ENCODE measurements at places on chromosomes 2 and 18.

GRCh38 chr2:213164263-213164662 is 12.9 kb upstream of the IKZF2 start:
- DNase-seq: no peak

DNA sequence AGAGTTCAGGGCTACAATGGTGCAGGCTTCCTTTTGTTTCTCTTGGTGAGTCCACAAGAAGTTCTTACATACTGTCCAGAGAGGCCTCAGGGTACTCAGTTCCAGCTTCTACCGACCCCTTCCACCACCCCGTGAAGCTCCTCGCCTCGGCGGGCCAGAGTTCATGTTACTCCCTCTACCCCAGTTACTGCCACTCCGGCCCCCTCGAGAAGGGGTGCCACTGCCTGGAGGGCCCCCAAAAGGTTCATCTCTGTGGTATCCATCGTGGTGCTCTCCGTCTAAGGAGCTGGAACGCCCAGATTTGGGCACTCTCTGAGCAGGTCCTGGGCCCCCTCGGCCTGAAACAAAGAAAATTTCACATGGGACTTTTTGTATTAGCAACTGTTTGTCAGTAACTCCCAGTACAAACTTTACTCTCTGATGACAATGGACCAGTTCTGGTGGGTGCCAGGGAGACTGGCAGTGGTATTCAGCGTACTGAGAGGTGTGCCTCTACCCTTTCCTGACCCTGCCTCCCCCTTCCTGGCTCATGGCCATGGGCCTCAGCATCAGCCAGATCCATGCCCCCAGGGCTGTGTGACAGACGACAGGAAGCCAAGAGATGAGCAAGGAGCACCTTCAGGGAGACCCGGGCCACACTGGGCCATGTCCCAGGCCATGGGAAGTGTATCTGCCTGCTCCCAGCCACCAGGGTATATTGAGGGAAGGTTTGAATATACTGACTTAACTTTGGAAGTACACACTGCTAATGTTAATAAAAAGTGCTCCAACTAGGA is 5.1 kb downstream of the SFT2D3 start:
- DNase-seq: no peak

GRCh38 chr2:175401956-175402469 is 220.5 kb upstream of the ATP5MC3 start:
- DNase-seq: no peak

DNA sequence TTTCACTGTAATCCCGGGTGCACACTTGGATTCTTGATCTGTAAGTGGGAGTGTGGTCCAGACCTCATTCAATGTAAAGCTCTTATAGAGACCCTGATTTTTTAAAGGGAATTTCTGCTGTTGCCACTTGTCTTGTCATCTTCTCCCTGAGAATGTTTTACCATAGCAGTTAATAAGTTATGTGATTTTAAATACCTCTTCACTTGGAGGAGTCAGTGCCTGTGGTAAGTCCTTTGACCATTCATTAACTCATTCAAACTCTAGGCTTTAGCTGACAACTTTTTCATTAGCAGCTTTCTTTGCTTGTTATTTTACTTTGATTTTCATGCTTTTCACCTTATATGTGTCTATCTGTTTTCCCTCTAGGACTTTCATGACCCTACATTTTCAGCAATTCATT is 51.3 kb downstream of the FMNL2 start:
- no peak for DNase-seq

DNA sequence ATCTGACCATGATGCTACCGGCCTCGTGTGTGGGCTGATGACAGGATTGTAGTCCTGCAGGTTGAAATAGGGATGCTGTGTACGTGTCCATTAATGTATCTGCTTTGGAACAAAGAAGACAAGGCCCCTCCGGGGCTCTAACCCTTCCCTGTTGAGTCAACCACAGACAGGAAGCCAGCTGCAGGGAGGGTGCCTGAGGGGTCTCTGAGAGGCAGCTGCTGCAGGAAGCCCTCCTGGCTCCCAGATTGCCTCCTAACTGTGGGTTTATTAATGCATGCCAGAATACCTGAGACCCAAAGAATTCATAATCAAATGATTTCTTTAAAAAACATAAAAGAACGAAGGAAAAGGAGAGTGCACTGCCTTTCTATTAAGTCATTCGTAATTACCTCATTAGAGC is 140.4 kb downstream of the CELF4 start:
- no peak for DNase-seq

- DNase-seq: no peak
These were observed 198.5 kb downstream of the LOXHD1 start for GRCh38 chr18:46458472-46458871.
